ENCODE measurements at places on chromosomes 2 and 18. TPM values are rescaled to one million over a fixed set of nuclear protein-coding genes. Genes with fewer than 3 reads are reported as not detected.

- H3K4me1 ChIP-seq: peaks cover 16% of the 10 kb centered on the region
- H3K27ac ChIP-seq: peak overlapping the region; percentile 21
- H3K36me3 ChIP-seq: no peaks in the 10 kb centered on the region
- no peak overlapping the region for H3K4me3 ChIP-seq
- peak; percentile 84 for DNase-seq
Observed at GRCh38 chr2:30979822-30980245, 158.4 kb downstream of the GALNT14 start.

GRCh38 chr2:83471655-83472054 lies 987.4 kb downstream of the SUCLG1 start:
- H3K4me1 ChIP-seq: no peaks in the 10 kb centered on the region
- no peak overlapping the region for H3K27ac ChIP-seq
- H3K4me3 ChIP-seq: no peak overlapping the region
- H3K27me3 ChIP-seq: no peaks in the 10 kb centered on the region
- DNase-seq: no peak

DNA sequence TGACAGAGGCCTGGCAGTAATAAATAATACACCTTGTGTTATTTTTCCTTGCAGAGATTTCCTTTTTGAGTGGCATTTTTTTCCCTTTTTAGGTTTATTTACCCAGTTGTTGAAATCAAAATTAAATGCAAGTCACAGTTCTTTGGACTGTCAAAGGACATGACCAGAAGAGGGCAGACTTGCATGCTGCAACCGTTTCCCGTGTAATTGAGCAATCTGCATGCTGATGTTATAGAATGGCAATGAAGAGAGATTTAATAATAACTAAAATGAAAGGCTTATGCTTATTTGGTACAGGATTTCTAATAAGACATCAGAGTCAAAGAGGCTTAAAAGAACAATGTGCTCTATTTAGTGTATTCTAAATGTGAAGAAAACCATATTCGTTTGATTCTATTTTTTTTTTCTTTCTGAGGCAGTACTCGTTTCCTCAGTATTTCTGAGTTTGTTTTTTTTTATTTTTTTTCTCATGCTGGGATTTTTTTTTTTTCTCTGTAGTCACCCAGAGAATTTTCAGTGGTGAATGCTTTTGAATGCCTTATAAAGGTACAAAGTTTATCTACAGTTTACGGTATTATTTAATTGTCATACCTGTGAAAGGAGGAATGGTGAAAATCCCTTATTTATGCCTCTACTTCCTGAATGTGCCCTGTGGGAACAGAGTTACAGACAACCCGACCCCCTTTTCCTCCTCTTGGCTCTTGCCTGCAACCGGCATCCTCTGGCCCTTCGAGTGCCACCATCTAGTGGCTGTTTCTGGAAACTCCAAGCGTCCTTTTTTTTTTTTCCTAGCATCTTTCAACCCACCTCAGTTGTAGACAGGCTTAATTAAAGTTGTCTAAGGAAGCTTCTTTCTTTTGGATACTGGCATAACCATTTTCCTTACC lies 368.5 kb downstream of the LRRTM1 start:
- H3K4me3 ChIP-seq: peak overlapping the region; percentile 69
- peaks cover 11% of the 10 kb centered on the region for H3K4me1 ChIP-seq
- peaks cover 12% of the 10 kb centered on the region for H3K27me3 ChIP-seq
- peak overlapping the region; percentile 37 for H3K27ac ChIP-seq
- no peaks in the 10 kb centered on the region for H3K36me3 ChIP-seq

DNA sequence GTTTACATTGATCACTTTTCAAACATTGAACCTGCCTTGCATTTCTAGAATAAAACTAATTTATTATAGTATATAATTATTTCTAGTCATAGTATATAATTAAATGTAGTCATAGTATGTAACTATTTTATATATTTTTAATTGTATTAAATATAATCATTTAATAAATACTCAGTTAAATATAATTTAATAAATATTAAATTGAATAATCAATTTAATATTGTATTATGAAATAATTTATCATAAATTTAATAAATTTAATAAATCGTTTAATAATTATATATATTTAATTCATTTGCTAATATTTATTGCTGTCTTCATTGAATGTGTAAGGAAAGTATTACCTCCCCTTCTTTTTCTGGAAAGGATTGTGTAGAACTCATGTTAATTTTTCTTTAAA lies 225.6 kb upstream of the NRP2 start:
- no peak overlapping the region for H3K4me3 ChIP-seq
- no peaks in the 10 kb centered on the region for H3K27me3 ChIP-seq
- no peaks in the 10 kb centered on the region for H3K36me3 ChIP-seq

DNA sequence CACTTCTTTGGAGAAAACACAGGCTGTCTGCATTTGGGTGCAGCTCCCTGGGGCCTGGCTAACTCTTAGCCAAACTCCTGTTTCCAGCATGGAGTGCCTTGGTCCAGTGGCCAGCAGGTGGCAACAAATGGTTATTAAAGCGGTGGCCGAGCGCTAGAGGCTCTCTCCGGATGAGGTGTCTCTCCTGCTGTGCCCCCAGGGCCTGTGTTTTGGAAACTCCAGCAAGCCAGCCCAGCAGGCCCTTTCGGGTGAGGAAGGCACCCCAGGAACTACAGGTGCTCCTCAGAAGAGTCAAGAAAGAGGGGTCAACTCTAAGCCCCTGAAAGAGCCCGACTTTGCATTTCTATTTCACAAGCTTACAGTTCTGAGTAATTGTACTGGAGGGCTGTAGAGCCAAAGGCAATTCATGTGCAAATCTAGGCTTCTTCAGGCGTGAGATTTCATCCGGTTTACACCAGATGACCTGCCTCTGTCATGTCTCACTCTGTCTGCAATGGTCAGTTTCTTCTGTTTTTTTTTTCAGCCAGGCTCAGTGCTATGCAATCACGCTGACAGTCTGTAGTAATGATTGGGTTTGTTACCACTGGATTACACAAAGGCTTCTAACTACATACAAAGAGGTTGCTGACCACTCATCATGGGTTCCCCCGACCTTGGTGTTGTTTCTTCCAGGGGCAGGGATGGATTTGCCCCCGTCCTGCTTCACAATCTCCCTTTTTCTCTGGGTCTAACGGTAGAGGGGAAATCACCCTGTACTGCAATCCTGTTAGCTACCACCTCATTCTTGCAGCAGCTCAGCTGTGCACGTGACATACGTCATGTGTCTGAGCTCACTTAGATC lies 7.6 kb upstream of the CHRNA1 start:
- H3K36me3 ChIP-seq: no peaks in the 10 kb centered on the region
- no peak overlapping the region for H3K4me3 ChIP-seq
- H3K27me3 ChIP-seq: no peaks in the 10 kb centered on the region
- no peak overlapping the region for H3K27ac ChIP-seq
- no peaks in the 10 kb centered on the region for H3K4me1 ChIP-seq

DNA sequence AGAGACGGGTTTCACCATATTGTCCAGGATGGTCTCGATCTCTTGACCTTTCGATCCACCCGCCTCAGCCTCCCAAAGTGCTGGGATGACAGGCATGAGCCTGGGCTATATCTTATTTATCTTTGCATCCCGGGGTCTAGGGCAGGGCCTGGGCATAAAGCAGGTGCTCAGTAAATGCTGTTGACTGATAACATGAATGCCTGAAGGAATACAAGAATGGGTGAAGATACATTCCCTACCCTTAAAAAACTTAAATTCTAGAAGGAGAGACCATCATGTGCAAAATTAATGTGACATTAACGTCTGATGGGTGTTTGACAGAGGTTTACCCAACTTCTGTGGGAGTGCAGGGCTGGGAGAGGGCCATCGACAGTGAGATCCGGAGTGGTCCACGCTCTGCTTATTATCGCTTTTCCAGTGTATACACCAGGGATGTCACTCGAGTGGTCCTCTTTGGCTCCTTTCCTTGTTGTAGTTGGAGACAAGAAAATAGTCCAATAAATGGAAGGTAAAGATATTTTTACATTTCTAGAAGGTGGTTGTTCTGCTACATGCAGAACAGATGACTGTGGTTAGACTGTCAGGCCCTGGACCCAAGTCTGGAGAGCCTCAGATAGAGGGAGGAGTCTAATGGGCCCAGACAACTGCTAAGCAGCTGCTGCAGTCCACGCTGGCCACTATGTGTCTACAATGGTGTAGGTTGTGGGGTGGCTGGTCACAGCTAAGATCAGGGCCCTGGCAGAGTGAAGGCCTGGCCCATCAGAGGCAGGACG lies 131.7 kb downstream of the MYCN start:
- H3K4me1 ChIP-seq: no peaks in the 10 kb centered on the region
- H3K4me3 ChIP-seq: no peak overlapping the region
- no peak overlapping the region for H3K27ac ChIP-seq

DNA sequence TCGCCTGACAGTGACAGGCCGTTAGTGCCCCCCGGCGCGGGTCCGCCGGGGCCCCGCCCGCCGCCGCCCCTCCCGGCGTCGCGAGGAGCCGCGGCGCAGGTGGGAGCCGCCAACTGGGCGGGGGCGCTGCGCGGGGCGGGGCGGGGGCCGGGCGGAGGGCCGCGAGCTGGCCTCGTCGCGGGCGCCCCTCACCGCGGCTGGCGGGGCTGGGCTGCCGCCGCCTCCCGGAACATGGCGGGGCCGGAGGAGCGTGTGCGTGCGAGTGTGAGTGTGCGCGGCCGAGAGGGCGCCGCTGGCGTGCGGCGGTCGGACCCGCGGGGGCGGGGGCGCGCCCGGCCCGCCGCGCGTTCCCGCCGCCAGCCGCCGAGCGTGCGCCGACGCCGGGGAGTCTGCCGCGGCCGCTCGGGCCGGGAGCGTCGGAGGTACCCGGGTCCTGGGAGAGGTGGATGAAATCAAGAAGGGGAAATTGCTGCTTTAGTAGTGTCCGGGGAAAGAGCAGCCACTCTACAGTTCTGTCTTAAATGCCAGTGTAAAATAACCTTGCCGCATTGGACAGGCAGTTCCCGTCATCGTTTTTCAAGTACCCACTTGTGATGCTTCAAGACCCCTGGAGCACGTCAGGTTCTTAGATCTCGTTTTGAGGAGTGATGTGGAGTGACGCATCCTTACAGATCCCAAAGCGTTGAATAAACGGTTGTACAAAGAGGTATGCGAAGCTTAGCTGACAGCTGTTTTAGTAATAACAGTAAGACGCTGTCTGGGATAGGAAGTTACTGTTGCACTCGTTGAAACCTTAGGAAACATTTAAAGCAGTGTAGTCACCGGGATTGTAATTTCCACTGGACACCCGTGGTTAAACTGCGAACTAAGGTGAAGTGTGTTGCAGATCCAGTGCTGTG lies 836 bp downstream of the ANKRD12 start:
- H3K27ac ChIP-seq: peak overlapping the region; percentile 94
- peaks cover 45% of the 10 kb centered on the region for H3K36me3 ChIP-seq
- H3K27me3 ChIP-seq: no peaks in the 10 kb centered on the region
- H3K4me1 ChIP-seq: peaks cover 34% of the 10 kb centered on the region
- peak overlapping the region; percentile 90 for H3K4me3 ChIP-seq

DNA sequence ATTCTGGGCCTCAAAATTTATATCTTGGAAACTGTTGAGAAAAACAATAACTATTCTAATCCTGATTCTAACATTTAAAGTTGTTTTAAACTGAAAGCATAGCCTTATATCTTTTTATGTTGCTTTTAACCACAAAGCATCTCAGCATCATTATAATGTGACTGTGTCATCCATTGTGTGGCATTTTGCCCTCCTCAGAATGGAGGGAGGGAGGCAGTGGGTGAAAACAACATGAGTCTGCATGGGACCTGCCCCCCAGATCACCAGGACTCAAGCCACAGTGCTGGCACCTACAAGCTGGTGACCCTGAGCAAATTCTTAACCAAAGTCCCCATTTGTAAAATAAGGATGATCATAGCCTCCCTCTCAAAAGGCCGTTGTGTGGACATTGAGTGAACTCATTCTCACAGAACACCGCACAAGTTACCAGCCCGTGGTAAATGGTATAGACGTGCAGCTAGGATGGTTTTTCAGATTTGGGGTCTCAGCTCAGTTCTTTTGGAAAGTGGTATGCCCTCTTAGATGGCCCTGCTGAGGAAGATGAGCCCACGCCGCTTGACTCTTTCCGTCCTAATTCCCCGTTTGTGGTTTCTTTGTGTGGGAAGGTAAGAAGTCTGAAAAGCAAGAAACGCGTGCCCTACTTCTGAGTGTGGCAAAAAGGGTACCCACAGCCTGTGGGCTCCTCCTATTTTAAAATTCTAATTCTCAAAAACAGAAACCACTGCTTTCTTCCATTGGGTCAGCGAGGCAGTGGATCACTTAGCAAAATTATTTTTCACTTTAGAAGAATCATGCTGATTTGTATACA lies 305.0 kb upstream of the ID2 start:
- H3K4me1 ChIP-seq: no peaks in the 10 kb centered on the region
- no peak overlapping the region for H3K27ac ChIP-seq
- H3K4me3 ChIP-seq: no peak overlapping the region
- H3K36me3 ChIP-seq: no peaks in the 10 kb centered on the region

DNA sequence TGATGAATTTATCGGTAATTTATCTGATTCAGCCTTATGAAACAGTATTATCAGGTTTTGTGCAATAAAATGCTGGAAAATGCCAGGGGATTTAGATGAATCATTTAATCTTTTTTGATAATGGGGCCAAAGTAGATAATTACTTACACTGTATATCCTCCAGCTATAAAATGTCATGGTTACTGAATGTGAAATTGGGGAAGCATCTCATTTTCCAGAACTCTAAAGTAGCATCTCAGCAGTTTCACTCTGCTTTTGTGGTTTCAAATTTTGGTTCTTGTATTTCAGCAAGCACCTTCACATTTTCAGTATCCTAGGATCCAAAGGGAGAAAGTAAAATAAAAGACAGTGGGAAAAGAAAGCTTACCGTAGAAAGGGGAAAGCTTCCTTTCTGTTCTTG lies 12.8 kb downstream of the ANKRD62 start:
- no peak for DNase-seq
- no peak overlapping the region for H3K27ac ChIP-seq
- H3K36me3 ChIP-seq: no peaks in the 10 kb centered on the region
- no peaks in the 10 kb centered on the region for H3K4me1 ChIP-seq

GRCh38 chr2:36785179-36785795 lies 88.8 kb downstream of the VIT start:
- H3K27me3 ChIP-seq: peaks cover 32% of the 10 kb centered on the region
- no peaks in the 10 kb centered on the region for H3K4me1 ChIP-seq
- peak; percentile 73 for DNase-seq
- no peak overlapping the region for H3K27ac ChIP-seq

RAB27B gene
- 73.5 TPM for total RNA-seq

DSC2 gene
- total RNA-seq: 17.6 TPM

LAMA3 gene
- 269 TPM for total RNA-seq

Data from MCF 10A (cell line).